NCI-H1694 (cell line): ENCODE measurements at places on chromosomes 2 and 18.
A peak's percentile ranks its signal among the peaks of the same experiment; 100 is the strongest.

DNA sequence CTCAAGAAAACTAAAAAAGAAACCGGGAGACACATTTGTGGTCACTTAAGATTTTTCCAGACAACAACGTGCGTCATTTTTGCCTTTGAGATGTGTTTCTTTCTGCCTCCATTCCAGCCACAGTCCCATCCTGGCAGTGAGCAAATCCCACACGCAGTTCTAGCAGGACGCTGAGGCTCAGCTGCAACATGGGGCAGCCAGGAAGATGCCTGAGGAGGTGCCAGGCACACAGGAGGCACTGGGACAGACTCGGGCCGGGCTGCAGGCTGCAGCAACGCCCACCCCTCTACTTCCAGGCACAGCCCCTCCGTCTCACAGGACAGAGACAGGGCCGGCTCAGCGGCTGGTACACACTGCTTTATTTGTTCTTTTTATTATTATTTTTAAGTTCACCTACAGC is 13.1 kb downstream of the KLF11 start:
- DNase-seq: no peak

DNA sequence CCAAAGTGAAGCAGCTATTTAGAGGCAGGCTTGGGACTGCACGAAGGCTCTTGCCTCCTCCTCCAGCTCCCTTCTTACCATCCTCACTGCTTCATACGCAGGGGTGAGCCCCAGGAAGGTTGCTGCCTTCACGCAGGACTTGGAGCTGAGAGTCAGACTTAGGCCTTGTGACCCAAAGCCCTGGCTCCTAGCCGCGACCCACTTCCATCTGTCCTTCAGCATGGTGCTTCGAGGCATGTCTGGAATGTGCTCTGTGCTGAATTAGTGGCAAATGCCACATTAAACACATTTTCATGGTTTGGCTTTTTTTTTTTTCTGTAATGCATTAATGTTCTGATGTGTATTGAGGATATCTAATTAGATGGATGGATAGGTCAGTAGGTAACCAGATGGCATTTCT is 37.5 kb downstream of the ITGB1BP1 start:
- no peak for DNase-seq

GRCh38 chr2:238015705-238016104 is 45.1 kb upstream of the SCLY start:
- DNase-seq: no peak

- no peak for DNase-seq
Measured at GRCh38 chr2:224085811-224086210, 46.7 kb upstream of the SERPINE2 start.

GRCh38 chr2:201709049-201709448 is 10.6 kb upstream of the MPP4 start:
- DNase-seq: no peak

DNA sequence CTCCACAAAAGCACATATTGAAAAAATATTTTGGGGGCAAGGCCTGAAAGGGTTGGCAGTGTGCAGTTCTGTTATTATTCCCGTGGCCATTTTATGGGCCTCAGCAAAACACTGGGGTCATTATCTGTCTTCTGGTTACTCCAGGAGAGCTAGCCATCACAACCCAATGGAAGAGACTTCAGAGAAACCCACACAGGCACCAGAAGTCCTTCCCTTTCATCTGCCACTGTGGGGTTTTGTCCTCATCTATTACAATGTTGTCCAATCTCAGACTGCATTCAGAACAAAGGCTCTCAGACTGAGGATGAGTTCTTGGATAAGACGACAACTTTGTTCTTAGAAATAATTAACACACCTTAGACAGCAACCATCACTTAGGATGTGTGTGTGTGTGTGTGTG is 98.4 kb downstream of the PIEZO2 start:
- no peak for DNase-seq

DNA sequence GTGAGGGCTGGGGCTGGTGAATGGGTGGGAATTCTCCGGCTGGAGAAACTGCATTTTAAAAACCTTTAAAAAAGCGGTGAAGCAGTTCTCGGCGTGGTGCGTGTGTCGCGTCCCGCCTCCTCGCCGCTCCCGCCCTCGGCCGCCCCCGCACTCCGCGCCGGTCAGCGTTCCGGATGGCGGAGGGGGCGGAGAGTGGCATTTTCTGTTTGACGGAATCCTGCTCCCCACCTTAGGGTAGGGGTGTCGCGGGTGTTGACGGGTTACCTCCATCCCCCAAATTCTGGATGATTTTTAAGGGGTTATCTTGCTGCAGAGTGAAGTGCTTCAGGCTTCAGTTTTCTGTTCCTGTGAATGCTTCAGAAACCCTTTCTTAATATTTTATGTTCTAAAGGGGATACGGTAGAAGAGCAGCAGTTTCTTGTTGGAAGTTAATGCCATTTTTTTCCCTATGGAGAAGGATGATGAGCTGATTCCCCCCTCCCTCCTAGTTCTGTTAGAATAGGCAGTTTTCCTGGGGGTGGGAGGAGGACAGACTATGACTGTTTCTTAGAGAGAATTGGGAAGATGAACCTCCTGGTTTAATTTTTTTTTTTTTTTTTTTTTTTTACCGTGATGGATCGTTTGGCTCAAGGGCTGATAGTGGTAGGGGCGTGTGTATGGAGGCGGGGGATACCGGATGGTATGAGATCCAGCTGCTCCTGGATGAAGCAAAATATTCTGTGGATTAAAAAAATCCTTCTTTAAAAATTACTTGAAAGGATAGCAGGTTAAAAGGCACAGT is 756 bp downstream of the ABI2 start:
- DNase-seq: peak; percentile 23

DNA sequence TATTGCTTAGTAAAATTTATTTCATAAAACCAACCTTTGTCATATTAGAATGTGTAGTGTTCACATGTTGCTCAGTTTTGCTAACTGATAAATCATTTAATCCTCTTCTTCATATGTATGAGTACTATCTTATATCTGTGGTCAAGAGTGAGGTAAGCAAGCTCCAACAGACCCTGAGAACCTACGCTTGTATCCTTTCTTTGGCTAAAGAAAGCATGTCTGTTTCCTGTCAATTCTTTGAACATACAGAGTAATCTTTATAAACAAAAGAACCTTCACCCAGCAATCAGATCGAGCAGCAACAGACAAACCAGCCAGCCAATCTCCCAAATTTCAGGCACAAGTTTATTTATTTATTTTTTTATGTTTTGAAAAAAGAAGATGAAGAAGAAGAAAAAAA is 6.4 kb downstream of the ADCYAP1 start:
- DNase-seq: no peak

GRCh38 chr2:118974103-118974993 is 32.4 kb downstream of the MARCO start:
- no peak for DNase-seq

- peak; percentile 18 for DNase-seq
Measured at GRCh38 chr2:61793389-61793836, 60.4 kb downstream of the FAM161A start.

DNA sequence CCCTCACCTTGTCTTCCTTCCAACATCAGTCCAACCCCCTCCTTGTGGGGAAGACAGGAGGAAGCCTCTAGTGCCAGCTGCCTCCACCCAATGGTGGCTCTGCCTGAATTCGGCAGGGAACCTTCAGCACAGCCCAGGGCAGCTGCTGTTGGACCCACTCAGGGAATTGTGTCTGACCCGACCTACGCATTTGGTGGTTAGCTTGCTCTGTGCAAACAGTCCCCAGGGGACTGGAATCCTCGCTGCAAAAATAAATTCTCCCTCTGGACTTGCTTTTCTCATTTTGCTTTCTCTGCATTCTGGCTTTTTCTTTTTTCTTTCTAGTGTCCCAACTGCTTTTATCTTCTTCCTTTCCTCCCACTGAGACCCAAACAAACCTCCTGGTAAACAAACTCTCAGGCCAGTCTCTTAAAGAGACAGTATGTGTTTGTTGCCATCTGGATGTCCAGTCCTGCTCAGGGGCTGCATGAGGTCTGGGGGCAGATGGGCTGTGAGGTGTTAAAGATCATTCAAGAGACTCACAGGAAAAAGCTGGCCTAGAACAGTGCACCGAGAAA is 137.7 kb upstream of the HAAO start:
- DNase-seq: no peak

GRCh38 chr18:51801514-51801913 is 538.5 kb upstream of the DCC start:
- DNase-seq: no peak

GRCh38 chr2:39625927-39626270 is 39.8 kb upstream of the TMEM178A start:
- no peak for DNase-seq

DNA sequence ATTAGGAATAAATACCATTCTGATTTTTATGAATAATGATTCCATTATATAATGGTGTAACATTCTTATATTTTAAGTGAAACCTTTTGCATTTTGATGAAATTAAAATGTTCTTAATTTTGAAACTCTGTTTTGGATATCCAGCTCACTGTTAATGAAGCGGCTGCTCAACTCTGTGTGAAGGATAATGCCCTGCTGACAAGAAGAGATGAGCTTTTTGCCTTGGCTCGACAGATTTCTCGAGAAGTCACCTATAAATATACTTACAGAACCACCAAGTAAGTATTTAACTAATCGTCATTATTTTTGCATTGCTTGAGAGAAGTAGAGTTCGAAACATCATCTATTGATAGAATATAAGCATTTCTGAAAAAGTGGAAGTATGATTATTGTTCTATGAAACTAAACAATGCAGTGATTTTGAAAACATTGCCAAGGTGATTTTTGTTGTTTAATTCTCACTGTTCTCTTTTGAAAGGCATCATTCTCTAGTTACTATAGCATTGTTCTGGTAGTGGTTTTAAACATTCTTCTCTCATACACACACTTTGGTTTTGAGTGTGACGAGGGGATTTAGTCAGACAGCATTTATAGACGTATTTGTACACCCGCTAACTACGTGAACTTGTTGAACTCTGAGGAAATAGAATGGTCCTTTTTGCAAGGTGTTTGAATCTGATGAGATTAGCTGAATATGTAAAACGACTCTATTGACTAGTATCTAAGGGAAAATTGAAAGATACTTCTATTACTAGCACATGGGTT is 21.5 kb downstream of the NAB1 start:
- no peak for DNase-seq

DNA sequence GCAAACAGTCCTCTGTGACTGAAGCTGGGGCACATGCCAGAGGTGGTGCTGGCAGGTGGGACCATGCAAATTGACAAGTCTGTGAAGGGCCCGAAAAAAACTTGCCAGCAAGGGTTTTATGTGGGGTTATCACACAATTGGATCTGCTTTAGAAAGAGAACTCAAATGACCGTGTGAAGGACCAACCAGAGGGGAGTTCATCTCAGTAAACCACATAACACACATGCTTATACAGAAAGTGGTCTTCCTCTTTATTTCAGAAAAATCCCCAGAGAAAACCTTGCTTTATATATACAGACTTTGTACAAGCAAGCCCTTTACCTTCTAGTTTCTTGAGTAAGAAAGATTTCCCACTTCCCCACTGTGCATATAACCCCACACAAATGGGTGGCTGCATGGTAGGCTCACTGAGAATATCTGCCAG is 46.7 kb downstream of the KIDINS220 start:
- DNase-seq: no peak

- no peak for DNase-seq
Measured at GRCh38 chr2:31274401-31275075, 40.6 kb downstream of the EHD3 start.

- DNase-seq: no peak
Measured at GRCh38 chr18:27794181-27794926, 382.6 kb downstream of the CDH2 start.

DNA sequence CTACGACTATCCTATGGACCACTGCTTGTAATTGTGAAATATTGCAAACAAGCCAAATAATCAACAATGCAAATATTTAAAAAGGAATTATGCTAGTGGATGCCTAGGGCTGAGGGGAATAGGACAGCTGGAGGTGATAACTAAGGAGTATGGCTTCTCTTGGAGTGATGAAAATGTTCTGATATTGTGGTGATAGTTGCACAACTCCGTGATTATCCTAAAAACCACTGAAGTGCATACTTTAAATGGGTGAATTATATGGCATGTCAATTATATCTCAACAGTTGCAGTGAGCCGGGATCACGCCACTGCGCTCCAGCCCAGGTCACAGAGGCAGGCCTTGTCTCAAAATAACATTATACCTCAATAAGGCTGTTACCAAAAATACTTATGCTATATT is 125.1 kb upstream of the SH3BP4 start:
- no peak for DNase-seq

GRCh38 chr2:176926453-176926852 is 286.1 kb upstream of the HNRNPA3 start:
- DNase-seq: no peak

GRCh38 chr2:98376996-98377395 is 30.7 kb downstream of the CNGA3 start:
- DNase-seq: no peak

DNA sequence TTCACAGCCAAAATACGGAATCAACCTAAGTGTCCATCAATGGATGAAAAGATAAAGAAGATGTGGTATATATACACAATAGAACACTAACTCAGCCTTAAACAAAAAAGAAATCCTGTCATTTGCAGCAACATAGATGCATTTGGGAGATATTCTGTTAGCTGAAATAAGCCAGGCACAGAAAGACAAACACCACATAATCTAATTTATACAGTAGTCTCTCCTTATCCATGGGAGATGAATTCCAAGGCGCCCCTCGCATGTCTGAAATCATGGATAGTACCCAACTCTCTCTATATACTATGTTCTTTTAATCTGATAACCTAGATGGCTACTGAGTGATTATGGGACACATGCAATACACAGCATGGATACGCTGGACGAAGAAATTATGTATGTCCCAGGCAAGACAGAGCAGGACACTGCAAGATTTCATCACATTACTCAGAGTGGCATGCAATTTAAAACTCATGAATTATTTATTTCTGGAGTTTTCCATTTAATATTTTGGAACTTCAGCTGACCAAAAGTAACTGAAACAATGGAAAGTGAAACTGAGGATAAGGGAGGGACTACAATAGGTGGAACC is 39.5 kb downstream of the ORC4 start:
- DNase-seq: no peak

GRCh38 chr2:140308706-140309105 is 1528.5 kb upstream of the NXPH2 start:
- no peak for DNase-seq

GRCh38 chr2:16584824-16585540 is 80.7 kb downstream of the CYRIA start:
- no peak for DNase-seq

GRCh38 chr2:170813611-170814532 is 2.8 kb upstream of the GAD1 start:
- DNase-seq: no peak

DNA sequence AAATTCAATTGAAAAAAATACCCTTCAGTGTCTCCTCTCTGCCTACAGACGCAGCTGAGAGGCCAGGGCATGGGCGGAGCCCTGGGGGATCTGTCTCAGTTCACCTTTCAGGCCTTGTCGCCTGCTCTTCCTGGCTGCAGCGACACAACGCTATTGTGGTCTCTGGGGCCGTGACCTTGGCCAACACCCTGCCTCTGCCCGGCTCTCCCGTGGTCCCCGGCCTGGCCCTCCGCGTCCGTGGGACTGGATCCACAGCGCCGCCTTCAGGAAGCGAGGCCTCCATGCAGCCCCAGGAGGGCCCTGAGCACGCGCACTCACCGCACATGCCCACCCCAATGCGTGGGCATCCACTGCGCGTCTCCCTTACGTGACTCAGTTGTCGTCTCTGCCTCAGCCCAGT is 81.1 kb downstream of the MRPS9 start:
- no peak for DNase-seq

GRCh38 chr2:123644053-123644452 is 381.0 kb upstream of the CNTNAP5 start:
- DNase-seq: no peak
